Ascending aorta (tissue), 2 donors: ENCODE measurements at places on chromosomes 12 and 14. TPM values are rescaled to one million over a fixed set of nuclear protein-coding genes. Genes with fewer than 3 reads are reported as not detected.
A peak's percentile ranks its signal among the peaks of the same experiment; 100 is the strongest.

GRCh38 chr12:132955094-132956010, 754 bp downstream of the ZNF605 start:
- H3K27ac ChIP-seq: peak overlapping the region; percentile 89
- H3K4me3 ChIP-seq: peak overlapping the region; percentile 80
- H3K4me1 ChIP-seq: peaks cover 2% of the 10 kb centered on the region
- H3K36me3 ChIP-seq: no peaks in the 10 kb centered on the region

The TEDC1 gene
- total RNA-seq: 12.7 TPM

DNA sequence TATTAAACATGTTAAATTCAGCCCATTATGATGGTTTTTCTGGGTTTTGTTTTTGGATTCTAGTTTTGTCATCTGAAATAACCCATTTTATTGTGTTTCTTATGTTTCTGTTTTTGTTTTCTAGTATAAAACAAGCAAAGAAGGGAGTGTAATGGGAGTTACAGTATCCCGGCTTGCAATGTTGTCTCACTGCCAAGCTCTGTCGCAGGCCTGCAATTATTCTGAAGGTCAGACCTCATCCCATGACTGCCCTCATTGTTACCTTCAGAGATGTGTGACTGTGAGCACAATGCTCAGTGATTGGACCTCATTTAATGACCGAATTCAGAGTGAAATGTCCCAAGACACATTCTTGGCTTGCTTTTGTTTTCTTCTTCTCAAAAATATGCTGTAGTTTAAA, 73.0 kb upstream of the ATF1 start:
- no peaks in the 10 kb centered on the region for H3K4me1 ChIP-seq
- no peak overlapping the region for H3K27ac ChIP-seq
- no peak overlapping the region for H3K4me3 ChIP-seq
- peaks cover 31% of the 10 kb centered on the region for H3K36me3 ChIP-seq
- no peak for DNase-seq

The PRICKLE1 gene
- 1.8 TPM for total RNA-seq

The TTC7B gene
- total RNA-seq: 18.5 TPM

GRCh38 chr12:124208489-124208888, 86.4 kb upstream of the RFLNA start:
- no peak overlapping the region for H3K27ac ChIP-seq
- no peak overlapping the region for H3K4me3 ChIP-seq
- no peaks in the 10 kb centered on the region for H3K27me3 ChIP-seq
- no peak for DNase-seq
- H3K4me1 ChIP-seq: no peaks in the 10 kb centered on the region
- H3K36me3 ChIP-seq: no peaks in the 10 kb centered on the region

DNA sequence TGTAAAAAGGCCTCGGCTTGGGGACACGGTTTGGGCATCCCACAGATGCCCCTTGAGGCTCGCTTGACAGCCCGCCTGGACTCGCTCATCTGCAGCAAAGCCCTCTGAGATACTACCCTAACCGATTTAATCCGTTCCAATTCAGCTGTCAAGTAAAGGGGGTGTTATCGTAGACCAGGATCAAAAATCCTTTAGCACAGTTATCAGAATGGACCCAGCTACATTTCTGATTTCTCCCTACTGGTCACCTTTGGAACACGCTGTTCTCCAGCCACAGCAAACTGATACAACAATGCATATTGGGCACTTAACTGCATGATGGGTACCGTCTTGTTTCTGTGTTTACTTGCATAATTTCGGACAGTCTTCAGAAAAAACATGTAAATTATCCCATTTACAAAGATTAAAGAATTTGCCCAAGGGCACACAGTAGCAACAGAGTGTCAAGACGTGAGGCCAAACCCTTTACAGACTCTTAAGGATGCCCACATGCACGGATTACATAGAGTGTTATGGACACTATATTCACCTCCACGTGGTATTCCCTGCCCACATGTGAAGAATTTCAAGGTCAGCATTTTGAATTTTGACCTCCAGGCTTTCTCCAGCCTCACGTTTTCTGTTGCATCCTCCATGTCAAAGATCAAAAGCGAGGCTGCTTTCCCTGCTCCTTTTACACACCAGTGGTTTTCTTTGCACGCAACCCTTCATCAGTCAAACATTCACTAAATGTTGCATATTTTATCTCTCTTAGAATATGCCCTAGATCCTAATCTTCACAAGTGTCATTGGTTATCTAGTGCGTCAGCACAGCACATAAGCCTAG, 3.2 kb upstream of the DUSP6 start:
- peak overlapping the region; percentile 100 for H3K27ac ChIP-seq
- no peak for DNase-seq
- H3K27me3 ChIP-seq: no peaks in the 10 kb centered on the region
- peak overlapping the region; percentile 98 for H3K4me3 ChIP-seq
- H3K36me3 ChIP-seq: no peaks in the 10 kb centered on the region
- peaks cover 4% of the 10 kb centered on the region for H3K4me1 ChIP-seq

DNA sequence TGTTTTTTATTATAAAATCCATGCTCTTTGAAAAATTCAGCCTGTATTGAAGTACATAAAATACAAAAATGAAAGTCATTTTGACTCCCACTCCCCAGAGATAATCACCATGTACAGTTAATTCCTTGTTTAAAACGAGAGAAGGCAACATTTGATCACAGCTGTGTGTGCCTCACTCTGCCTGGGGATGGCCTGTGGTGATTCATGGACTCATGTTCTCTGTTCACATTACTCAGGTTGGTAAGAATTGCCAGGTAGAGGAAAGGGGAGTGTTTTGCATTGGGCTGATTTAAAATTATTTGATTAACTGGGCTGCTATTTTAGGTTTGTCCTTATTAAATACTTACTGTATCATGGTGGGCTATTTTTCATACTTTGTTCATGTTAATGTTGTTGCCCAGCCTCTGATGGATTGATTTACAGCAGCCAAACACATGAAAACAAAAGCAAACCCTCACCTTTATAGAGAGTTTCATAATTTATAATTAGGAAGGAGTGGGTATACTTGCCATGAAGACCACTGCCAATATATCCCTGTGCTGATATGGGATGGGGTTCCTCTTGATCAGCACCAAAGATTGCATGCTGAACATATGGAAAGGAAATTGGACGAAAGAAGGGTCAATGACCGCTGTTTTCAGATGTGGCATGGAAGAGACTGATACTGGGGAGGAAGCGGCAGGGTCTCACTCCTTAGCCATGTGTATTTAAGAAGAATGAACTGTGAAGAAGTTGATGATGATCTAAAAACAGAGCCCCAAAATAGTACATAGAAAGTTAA, 3.0 kb downstream of the ZBTB1 start:
- H3K27ac ChIP-seq: no peak overlapping the region
- no peak for DNase-seq
- H3K27me3 ChIP-seq: no peaks in the 10 kb centered on the region
- no peaks in the 10 kb centered on the region for H3K36me3 ChIP-seq
- peak overlapping the region; percentile 94 for H3K4me3 ChIP-seq
- H3K4me1 ChIP-seq: peaks cover 4% of the 10 kb centered on the region
